Body of pancreas (tissue), 4 donors: ENCODE measurements at places on chromosomes 2 and 18. TPM values are rescaled to one million over a fixed set of nuclear protein-coding genes. Genes with fewer than 3 reads are reported as not detected.
A peak's percentile ranks its signal among the peaks of the same experiment; 100 is the strongest.

Gene NRP2
- total RNA-seq = 7.6 TPM

Gene DNER
- 0.78 TPM for total RNA-seq

Gene POLR1A
- total RNA-seq = 36.6 TPM

Gene HOXD8
- total RNA-seq = 3.1 TPM

Gene ACVR2A
- 5.6 TPM for total RNA-seq

Gene C2orf69
- 4.0 TPM for total RNA-seq

Gene ABCB11
- not detected for total RNA-seq

Gene UGT1A9
- not detected for total RNA-seq

DNA sequence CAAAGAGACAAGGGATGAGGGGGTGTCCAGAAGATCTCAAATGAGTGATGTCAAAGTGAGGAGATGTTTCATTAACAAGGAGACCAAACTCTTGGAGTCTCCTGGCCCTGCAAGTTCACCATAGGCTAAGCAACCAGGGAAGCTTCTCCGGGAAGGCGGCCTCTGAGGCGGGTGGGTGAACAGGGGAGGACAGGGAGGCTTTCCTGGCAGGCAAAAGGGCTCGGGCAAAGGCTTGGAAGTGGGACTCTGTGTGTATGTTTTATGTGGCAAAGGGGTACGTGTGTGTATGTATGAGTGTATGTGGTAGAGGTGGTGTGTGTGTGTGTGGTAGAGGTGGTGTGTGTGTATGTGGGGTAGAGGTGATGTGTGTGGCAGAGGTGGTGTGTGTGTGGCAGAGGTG lies 163.9 kb downstream of the DYSF start:
- no peak for DNase-seq

- no peak for DNase-seq
Measured at GRCh38 chr18:64986906-64987495, 763.8 kb upstream of the CDH7 start.

GRCh38 chr2:227655454-227655853 lies 11.2 kb upstream of the SCYGR5 start:
- DNase-seq = no peak

GRCh38 chr2:158179660-158180059 lies 78.0 kb downstream of the UPP2 start:
- no peak for DNase-seq

- peak; percentile 19 for DNase-seq
Measured at GRCh38 chr2:42721898-42722297, 42.0 kb downstream of the OXER1 start.

GRCh38 chr2:85806358-85807118 lies 52.7 kb downstream of the ATOH8 start:
- no peak for DNase-seq

GRCh38 chr2:226002438-226002837 lies 602.9 kb downstream of the NYAP2 start:
- DNase-seq = peak; percentile 14

GRCh38 chr2:223114170-223114569 lies 62.2 kb downstream of the KCNE4 start:
- no peak for DNase-seq

DNA sequence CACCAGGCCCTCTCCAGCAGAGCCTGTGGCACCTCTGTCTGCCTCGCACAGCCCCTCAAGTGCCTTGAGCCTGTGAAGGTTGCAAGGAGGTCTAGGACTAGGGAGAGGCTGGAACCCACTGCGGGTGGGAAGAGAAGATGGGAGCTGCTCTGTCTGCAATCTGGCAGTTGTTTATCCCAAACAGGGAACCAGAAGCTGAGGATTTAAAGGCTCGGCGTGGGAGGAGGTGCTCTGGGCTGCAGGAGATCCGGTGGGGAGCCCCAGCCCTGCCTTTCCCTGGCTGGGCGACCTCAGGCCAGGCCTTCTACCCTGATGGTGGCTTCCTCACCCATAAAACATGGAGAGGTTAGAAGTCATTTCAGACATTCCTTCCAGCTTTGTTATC lies 174.1 kb downstream of the SMAD7 start:
- DNase-seq = no peak

GRCh38 chr2:47083005-47083404 lies 72.1 kb downstream of the STPG4 start:
- no peak for DNase-seq

GRCh38 chr18:686339-687111 lies 25.9 kb downstream of the ENOSF1 start:
- no peak for DNase-seq

DNA sequence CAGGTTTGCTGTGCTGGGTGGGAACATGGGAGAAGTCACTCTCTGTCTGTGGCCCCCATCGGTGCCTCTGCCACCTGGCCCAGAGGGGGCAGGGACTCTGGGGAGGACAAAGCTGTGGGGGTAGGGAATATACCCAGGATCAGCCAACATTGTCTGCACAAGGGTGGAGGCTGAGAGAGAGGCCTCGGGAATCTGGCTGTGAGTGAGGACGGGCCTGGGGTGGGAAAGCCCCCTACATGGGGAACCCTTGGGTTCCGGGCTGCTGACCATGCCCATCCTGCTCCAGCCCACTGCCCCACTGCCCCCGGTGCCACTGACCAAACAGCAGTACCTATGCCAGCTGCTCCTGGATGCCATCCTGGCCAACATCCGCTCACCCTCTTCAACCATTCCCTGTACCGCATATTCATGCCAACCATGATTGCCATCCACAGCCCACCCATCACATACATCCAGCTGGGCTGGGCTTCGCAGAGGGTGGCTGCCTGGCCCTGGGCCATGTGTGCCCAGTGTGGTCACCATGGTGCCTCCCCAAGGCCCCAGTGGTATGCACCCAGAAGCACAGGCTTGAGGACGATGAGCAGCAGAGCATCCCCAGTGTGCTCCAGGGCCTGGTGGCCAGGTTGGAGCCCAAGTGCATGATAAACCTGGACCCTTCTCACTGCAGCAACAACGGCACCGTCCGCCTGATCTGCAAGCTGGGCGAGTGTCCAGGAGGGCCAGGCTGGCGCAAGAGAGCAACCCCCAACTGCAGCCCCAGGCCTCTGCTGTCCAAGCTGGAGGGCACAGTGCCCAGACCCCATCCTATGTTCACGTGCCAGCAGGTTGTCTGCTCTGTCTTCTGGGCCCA lies 6.9 kb upstream of the POTEF start:
- DNase-seq = no peak

GRCh38 chr2:66693076-66693965 lies 258.4 kb downstream of the MEIS1 start:
- no peak for DNase-seq

DNA sequence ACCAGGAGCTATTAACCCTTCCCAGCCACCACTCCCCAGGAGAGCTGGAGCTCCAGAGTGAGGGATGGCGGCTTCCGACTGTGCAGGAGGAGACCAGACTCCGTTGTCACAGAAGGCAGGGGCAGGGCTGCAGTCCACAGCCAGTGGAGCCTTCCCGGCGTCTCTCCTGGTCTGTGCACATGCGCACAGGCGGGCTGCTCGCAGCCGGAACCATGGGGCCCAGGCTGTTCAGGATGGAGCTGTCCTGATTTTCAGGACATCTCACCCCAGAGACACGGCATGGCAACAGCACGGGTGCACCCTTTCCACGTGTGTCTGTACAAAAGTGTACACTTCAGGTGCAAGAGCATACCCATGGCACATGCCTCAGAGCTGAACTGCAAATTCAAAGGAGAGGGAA lies 28.9 kb downstream of the EIPR1 start:
- no peak for DNase-seq

DNA sequence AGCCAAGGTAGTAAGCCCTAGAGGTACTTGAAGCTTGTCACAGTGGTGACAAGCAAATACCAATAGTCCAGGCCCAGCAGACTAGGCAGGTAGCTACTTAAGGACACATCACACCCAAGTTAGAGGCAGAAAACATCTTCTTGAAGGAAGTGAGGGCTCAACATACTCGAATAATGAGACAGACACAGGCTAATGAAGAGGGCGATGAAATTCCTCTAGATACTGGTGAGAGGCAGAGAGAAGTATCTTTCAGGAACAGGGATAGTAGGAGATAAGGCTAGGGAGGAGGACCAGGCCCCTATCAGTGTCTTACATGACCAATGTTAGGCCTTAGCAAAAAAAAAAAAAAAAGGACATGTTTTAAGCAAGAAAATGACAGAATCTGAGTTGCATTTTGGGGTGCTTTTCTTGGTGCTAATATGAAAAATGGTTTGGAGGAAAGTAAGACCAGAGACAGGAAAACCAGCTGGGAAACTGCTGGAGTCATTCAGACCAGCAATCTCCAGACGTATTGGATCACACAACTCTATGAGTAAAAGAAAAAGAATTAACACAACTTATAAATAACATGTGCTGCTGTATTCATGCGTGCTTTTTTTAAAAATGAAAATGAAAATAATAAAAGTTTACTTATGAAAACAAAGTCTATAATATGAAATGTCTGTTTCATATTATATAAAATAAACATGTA lies 37.7 kb downstream of the COBLL1 start:
- no peak for DNase-seq

DNA sequence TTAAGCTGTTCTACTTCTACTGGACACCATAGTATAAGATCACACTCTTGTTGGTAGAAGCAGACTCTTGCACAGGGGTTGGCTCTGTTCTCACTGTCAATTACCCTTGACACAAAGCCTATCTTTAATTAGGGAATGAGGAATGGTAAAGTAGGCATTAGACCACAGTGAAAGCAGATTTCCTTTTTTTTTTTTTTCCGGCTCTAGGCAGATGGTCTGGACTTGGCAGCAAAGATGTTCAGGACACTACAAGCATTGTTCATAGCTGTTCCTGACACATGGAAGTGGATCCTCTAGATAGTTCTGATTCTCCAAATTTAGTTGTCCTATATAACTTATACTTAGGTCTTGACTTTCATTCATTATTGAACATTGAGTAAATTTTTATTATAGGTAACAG lies 672.2 kb upstream of the CELF4 start:
- DNase-seq = no peak

GRCh38 chr18:78192054-78192453 lies 787.6 kb upstream of the SALL3 start:
- DNase-seq = peak; percentile 57

DNA sequence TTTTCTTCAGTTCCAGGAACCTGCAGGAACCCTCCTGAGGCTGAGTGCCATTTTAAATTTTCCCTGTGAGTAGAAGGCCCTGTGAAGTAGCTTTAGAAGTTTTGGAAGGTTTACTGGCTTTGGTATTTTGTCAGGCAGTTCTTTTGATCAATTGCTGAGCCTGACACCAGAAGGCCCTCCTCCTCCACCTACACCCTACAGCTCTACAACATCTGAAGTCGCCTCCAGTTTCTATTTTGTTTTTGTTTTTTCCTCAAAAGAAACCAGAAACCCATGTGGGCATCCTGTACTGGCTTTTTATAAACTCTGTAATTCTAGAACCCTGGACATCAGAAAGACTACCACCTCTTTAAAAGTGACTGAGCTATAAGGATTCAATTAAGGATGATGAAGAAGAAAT lies 153.7 kb downstream of the NRXN1 start:
- DNase-seq = no peak

- no peak for DNase-seq
Measured at GRCh38 chr2:32760628-32761027, 132.8 kb downstream of the TTC27 start.

DNA sequence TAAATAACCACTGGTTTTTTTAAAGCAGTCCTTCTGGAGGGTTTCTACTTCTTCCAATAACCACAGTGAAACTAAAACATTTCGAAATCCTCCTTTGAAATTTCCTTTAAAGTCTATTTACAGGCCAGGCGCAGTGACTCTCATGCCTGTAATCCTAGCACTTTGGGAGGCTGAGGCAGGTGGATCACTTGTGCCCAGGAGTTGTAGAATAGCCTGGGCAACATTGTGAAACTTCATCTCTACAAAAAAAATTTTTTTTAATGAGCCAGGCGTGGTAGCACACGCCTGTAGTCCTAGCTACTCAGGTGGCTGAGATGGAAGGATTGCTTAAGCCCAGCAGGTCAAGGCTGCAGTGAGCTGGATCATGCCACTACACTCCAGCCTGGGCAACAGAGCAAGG lies 15.2 kb downstream of the KIDINS220 start:
- DNase-seq = no peak

- no peak for DNase-seq
Measured at GRCh38 chr2:31390324-31390723, 24.2 kb downstream of the XDH start.

- DNase-seq = no peak
Measured at GRCh38 chr2:235542733-235543127, 48.9 kb downstream of the AGAP1 start.

- DNase-seq = no peak
Measured at GRCh38 chr2:230537531-230537976, 121.6 kb downstream of the SP100 start.

DNA sequence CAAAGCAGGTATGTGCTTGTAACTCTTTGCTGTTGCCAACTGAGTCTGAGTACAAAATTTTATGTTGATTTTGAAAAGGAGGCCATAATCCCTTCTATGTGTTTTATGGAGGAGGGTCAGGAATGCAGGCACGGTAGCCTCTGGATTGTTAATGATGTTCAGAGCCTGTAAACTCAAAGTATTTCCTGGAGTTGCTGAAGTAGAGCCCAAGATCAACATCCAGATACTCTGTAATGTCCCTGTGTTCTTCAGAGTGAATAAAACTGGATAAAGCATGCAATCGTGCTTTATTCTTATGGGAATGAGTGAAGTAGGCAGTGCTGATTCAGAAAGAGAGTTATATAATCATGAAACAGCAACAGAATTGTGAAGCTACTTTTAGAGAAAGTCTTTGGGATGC lies 61.8 kb upstream of the CHRNA1 start:
- DNase-seq = no peak

- DNase-seq = no peak
Measured at GRCh38 chr18:7116001-7116730, 1.4 kb downstream of the LAMA1 start.

DNA sequence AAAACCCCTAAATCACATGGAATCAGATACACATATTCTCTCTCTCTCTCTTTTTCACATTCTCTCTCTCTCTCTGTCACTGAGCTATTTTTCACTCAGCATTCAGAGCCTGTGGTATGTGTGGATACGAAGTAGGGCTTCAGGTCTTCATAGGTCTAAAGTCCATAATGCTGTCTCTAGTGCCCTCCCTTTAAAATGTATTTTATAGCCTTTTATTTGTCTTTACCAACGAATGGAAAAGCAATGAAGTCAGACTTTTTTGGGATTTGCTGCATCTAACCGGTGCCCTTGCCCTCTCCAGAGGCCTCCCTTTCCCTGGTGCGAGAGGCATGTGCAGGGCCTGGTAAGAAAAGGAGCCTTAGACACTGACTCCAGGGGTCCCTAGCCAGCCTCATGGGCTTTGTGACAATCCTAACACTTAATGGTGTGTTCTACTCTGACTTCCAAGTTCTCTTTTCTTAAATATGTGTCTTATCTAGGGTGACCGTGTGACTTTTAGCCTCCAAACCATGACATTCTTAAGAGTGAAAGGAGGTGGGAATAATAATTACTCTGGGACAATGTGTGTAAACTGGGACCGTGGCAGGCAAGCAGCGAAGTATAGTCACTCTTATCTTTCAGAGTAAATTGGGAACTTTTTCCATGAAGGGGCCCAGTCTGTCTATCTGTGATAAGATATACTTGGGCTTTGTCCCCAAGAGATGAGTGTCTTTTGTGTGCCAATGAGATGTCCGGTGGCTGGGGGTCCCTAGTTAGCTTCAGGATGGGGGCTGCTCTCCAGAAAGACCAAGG lies 101.1 kb downstream of the B3GNT2 start:
- DNase-seq = no peak

- DNase-seq = no peak
Measured at GRCh38 chr2:220811115-220811514, 761.0 kb downstream of the EPHA4 start.

- no peak for DNase-seq
Measured at GRCh38 chr2:175004730-175004979, 526 bp downstream of the CHN1 start.
